ENCODE measurements at places on chromosomes 16 and 17.

GRCh38 chr17:70521821-70522256 is 352.5 kb downstream of the KCNJ2 start:
- no peak for DNase-seq

DNA sequence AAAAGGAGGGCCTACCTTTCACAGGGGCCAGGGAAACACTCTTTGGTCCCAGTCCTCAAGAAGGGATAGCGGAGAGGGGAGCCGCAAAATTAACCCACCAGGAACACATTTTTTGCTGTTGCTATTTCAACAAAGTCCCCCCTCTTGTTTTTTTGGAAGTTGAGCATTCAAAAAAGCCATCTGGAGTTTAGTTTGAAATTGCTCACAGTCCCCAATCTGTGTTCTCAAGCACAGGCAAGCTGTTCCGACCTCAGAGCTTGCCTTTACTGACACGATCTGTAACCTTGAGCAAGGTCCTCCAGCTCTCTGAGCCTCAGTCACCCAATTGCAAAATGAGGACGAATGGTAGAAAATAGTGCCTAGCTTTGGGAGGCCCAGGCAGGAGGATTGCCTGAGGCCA is 131.1 kb downstream of the ZNF423 start:
- no peak for DNase-seq

- DNase-seq = no peak
These were observed 39.6 kb downstream of the WSB1 start for GRCh38 chr17:27333410-27333980.

GRCh38 chr16:66364959-66365306 is 1.6 kb upstream of the CDH5 start:
- no peak for DNase-seq

DNA sequence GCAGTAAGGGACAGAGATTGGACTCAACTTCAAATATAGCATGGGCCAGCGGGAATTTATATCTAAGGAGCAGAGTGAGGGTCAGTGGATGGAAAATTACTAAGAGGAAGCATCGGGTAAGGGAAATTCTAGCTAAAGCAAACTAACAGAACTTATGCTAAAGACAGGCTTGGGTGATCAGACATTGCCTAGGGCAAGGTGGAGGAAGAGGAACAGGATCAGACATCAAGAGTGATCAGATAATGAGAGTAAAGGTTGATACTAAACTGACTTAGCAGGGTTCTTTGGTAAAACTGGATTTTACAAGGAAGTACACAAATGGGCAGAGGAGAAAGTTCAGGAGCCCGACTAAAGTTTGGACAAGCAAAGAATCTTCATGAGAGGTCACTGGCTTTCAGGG is 86.3 kb upstream of the TOM1L1 start:
- no peak for DNase-seq

DNA sequence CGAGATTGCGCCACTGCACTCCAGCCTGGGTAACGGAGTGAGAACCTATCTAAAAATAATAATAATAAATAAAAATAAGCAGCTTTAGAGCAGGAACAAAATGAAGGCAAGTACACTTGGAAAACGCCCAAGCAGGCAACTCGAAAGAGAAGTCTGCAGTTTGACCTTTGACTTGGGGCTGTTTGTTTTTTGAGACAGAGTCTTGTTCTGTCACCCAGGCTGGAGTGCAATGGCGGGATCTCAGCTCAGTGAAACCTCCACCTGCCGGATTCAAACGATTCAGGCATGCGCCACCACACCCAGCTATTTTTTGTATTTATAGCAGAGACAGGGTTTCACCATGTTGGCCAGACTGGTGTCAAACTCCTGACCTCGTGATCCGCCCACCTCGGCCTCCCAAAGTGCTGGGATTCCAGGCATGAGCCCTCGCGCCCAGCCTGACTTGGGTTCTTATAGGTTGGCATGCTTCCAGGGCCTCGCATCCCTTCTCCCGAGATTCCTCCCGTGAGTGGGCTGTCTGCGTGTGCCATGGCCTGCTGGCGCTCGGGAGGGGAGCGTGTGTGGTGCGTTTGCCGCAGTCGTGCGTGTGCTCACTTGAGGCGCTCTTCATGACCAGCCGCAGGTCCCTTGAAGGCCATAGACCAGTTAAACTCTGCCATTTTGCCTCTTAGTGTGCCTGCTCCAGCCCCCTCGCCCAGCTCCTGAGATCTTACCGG is 18.4 kb upstream of the UBE2I start:
- no peak for DNase-seq

DNA sequence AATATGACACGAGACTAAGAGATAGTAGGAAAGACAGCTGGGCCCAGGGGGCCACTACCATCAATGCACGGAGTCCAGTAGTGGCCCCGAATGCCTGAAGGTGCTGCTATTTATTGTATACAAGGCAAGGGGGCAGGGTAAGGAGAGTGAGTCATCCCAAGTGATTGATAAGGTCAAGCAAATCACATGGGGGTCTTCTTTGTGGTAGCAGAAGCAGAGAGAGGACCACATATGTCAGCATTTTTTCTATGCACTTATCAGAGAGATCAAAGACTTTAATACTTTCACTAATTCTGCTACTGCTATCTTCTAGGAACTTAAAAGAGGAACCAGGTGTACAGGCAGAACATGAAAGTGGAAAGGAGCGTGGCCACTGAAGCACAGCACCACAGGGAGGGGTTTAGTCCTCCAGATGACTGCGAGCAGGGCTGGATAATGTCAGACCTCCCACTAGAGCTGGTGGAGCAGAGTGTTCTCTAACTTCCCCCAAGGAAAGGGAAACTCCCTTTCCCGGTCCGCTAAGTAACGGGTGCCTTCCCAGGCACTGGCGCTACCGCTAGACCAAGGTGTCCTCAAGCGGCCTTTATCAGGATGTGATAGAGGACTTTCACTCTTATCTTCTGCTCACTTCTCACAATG is 26.4 kb upstream of the ARL4D start:
- no peak for DNase-seq

DNA sequence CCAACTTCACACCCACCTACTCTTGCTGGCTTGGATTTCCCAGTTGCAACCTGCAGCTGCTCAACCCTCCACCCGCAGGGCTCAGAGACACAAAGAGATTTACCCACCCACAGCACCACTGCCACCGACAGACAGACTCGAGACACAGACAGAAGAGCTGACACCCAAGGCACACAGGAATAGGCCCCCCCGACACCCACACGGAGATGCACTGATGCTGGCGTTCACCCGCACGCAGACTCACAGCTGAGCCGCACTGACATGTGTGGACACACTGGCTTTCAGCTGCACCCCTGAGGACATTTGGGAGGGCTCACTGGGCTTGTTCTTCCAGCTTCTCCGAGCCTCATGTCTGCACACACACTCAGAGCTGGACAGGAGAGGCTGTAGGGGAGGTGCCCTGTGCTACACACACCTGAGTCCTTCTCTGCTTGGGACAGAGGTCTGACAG is 8.2 kb downstream of the STX1B start:
- no peak for DNase-seq

- DNase-seq = no peak
These were observed 8.2 kb downstream of the TPSG1 start for GRCh38 chr16:1216681-1217400.

- peak; percentile 51 for DNase-seq
These were observed 153.5 kb downstream of the VPS53 start for GRCh38 chr17:561116-561515.

GRCh38 chr16:64445245-64445644 is 676.6 kb downstream of the CDH11 start:
- DNase-seq = no peak

- no peak for DNase-seq
These were observed 183.6 kb upstream of the PMFBP1 start for GRCh38 chr16:72355561-72355960.

DNA sequence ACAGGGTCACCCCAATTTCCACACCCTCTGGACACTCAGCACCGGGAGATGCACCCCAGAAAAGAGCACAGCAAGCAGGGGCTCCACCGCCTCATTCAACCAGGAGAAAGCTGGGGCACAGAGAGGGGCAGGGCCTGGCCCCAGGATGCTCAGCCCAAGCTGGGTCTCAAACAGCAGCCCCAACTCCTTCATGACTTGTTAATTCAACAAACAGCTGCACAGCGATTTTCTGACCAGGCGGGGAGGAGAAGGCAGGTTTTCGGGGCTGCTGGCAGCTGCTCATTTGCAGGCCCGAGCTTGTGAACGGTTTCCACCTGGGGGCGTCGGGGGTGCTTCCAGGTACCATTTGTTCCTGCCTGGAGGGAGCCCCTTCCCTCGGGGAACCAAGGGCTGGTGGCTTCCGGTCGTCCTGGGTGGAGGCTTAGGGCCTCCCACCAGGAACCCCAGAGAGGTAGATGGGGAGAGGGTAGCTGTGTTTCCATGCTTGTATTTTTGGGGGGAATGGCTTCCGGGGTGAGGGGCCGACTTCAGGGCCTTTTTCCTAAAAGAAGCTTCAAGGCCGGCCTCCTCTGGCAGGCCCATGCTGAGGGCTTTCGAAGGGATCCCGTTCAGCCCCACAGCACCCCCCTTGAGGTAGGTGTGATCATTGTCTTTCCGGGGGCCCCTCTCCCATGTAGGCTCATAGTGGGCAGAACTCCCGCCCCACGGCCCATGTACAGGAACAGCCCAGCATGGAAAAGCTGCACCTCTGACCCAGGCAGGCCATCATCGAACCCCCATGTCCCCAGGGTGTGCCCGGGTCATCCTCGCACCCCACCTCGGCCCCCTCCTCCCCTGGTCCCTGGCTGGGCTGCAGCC is 191.6 kb upstream of the GSE1 start:
- DNase-seq = no peak

DNA sequence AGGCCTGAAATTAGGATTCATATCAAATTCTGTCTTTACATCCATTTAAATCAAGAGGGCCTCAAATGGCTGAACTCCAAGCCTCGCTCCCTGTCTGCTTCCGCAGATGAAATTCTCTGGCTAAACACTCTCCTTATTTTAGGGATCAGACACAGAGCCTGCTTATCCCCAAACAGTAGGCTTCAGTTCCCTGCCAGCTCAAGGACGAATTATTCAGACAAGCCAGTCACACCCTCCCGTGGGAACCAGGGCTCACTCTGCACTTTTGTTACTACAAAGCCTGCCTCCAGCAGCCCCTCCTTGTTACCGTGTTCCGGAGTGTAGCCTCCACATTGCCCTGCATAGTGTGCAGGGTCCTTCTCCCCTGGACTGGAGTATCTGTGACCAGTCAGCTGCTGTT is 46.6 kb upstream of the LCMT1 start:
- no peak for DNase-seq

DNA sequence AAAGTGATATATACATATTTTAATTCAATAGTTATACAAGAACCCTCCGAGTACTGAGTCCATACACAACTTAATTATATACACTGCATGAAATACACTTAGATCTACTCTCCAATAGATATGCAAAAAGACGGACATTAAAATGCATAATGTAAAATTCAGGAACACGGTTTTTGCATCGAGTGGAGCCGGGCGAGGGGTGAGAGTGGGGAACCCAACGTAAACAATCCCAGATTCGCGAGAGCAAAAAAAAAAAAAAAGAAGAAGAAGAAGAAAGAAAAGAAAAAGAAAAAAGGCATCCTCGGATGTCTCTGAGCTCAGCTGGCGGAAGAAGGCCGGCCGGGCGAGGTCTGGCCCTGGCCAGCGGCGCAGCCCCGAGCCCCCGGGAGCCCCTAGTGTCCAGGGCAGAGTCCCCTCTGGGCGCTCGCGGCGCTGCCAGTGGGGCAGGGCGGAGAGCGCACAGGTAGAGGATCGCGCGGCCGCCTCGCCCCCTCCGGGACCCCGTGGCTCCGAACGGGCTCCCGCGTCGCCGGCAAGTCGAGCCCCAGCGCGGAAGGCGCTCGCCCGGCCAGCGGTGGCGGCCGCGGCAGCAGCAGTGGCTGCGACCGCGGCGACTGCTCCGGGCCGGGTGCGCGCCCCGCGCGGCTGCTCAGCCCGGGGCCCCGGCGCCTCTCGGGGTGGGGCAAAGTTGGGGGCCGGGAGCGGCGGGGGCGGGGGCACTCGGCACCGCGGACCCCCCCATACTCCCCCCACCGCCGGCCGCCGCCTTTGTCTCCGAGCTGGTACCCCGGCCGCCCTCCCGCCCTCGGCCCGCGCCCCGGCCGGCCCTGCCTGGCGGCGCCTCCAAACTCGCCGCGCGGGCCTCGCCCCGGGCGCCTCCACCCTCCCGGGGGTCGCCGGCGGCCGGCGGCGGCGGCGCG is 9.6 kb upstream of the ZFHX3 start:
- no peak for DNase-seq

DNA sequence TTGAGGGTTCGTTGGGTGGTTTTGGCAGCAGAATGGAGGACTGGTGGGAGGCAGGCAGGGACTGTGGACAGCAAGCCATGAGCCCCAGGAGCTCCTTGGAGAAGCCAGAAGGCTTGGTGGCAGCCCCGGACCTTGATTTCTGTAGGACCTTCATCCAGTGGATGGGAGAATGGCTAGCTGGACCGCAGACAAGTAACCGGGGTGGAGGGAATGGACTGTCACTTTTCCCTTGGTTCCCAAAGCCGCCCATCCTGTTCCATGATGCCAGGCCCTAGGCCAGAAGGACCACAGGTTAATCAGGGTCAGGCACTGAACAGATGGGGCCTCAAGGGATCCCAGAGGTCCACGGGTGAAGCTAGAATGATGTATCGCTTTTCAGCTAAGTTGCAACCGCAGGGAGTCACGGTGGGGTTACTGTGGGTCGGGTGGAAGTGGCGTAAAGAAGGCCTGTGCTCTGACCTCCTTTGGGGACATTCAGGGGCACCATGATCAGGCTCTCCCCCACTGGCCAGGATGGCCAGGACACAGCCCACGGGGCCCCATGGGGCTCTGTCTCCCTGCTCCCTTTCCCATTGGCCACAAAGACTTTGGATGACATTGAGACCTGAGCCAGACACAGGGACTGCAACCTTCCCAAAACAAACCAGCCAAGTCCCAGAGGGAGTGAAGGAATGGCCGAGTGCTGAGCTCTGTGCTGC is 66.9 kb upstream of the MRTFB start:
- DNase-seq = no peak

DNA sequence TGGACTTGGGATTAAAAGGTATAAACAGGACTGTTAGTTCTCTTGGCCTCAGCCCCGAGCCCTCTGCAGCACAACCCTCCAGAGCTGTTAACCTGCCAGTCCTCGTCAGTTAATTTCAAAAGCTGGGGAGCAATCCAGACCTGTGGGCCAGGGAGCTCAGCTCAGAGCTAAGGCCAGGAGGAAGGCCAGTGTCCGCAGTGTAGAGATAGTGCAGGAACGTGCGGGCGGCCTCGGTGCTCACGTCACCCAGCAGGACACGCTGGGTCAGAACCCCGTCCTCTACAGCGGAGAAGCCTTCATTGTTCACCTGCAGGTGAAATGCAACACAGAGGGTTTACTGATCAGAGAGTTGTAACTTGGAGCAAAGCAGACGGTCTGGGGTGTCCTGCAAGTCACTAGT is 15.4 kb upstream of the NLRC3 start:
- no peak for DNase-seq

DNA sequence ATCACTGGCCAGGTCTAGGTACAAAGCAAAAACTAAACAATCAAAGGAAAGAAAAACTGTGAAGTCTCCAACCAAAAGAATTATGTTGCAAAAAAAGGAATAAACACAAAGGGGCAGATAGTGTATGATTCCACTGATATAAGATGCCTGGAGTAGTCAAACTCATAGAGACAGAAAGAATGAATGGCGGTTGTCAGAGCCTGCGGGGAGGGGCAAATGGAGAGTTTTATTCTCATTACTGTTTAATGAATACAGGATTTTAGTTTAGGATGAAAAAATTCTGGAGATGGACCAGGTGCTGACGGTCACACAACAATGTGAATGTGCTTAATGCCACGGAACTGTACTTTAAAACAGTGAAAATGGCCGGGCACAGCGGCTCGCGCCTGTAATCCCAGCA is 20.7 kb downstream of the STAT5B start:
- no peak for DNase-seq

- no peak for DNase-seq
These were observed 22.0 kb downstream of the EARS2 start for GRCh38 chr16:23534868-23535860.

- DNase-seq = no peak
These were observed 22.6 kb upstream of the MAPK3 start for GRCh38 chr16:30145657-30146056.

- DNase-seq = no peak
These were observed 251.3 kb downstream of the HS3ST3A1 start for GRCh38 chr17:13350466-13350865.
